Stimulated activated naive CD4-positive, alpha-beta T cell treated with Interleukin-2 at 50 U/mL for 16 hours (primary cell): ENCODE measurements at places on chromosomes 2 and 18.

- no peak for DNase-seq
These were observed 447.0 kb upstream of the TCF4 start for GRCh38 chr18:56034949-56035348.

DNA sequence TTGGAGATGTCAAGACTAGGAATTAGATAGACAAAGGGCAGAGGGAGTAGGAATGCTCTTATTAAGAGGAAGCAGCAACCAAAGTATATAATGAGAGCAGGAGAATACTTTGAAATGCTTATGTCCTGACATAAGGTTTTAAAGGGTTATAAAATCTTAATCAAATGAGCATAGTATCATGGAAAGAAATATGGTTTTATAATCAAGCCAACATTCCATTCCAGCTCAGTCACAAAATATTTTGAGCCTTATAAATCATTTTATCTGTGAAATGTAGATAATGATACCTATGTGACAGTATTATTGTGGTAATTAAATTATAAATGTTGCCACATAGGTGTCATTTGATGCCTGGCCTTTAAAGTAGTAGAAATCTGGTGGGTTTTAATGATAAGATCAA is 17.6 kb downstream of the VSNL1 start:
- no peak for DNase-seq

DNA sequence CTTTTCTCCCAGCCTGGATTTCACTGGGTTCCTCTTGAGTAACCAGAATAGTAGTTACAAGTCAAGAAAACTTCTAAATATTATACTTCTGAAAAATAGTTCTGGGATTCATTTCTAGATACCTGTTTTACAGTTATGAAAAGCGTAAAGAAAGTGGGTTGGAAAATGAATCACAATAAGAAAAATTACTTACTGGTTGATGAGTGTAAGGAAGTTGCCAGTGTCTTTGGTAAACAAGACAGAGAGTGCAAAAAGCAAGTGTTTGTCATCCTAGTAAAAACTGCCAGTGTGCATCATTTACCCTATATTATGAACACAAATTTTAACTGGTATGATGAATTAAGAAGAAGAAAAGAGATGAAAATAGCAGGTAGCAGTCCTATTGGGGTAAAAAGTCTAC is 88.9 kb downstream of the R3HDM1 start:
- DNase-seq: no peak

DNA sequence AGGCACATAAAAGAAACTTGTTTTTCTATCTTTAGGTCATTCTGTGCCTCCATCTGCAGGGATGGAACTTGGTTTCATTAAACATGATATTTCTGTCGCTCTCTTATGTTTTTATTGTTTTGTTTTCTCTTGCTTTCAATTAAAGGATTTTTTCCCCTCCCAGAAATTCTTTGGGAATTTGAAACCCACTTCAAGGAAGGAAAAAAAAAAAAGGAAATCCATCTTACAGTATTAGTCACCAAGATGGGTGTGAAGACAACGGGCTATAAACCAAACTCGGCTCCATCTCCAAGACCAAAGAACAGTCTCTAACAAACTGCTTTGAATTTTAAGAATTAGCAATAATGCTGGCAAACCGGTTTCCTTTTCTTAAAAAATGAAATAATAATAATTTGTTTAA is 244.1 kb downstream of the BCL11A start:
- no peak for DNase-seq

DNA sequence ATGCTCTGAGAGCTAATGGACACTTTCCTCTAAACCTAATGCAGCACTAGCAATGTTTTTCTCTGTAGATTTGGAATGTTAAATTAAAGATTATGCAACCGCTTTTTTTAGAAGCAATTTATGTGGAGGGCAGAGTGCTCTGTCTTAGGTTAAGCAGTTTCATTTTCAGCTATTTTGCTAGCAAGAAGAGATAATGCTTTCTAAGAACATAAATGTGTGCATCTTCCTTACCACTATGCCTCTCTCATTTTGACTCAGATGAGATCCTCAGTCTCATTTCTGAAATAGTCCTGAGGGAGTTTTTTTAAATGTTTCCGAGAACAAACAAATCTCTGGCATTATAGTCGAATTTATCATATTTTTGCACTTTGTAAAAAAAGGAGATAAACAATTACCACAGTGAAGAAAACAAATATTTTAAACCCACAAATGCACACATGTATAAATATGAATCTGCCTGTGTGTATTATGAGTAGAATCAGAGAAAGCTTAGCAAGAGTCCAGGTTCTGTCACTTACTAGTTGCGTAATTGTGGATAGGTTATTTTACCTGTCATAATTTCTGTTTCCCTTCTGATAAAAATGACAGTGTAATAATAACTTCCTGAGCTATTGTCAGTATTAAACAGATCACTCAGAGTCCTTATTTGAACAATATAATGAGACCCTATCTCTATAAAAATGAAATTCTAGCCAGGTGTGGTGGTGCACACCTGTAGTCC is 207.7 kb upstream of the CRIM1 start:
- DNase-seq: no peak

DNA sequence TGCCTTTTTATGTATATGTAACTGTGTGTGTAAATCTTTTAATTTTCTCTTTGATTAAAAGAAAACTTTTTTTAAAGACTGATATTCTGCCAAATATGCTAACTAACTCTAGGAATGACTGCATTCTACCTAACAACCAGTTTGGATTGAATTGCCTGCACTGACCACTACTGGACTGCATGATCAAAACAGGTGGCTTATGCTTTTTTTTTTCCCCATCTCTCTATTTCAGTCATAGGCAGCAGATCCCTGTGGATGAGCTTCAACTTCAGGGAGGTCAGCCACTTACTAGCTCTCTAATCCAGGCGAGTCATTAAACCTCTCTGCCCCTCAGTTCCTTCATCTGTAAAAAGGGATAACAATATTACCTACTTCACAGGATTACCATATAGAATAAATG is 138.6 kb upstream of the SERTAD2 start:
- DNase-seq: no peak
